ENCODE measurements at places on chromosomes 2 and 18.

- no peak for DNase-seq
Measured at GRCh38 chr18:75439348-75439747, 11.8 kb upstream of the SMIM21 start.

- no peak for DNase-seq
Measured at GRCh38 chr2:60662781-60663180, 93.3 kb upstream of the PAPOLG start.

DNA sequence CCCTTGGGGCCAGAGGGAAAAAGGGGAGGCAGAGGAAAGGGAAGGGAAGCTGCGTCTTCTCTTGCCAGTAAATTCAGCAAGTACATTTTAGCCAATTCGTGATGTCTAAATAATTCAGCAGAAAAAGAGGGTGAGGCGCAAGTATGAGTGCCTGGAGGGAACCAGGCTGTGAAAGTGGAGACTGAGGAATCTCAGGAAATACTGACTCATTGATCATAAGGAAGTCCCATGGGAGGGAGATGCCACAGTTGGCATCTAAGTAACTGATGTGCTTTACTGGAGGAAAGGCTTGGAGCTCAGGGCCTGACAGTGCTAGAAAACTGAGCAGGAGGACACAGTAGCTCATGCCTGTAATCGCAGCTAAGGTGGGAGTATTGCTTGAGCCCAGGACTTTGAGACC lies 31.1 kb downstream of the KIF5C start:
- no peak for DNase-seq

GRCh38 chr2:25479761-25480160 lies 138.0 kb upstream of the DNMT3A start:
- DNase-seq, result no peak

GRCh38 chr2:225013425-225014365 lies 28.6 kb downstream of the DOCK10 start:
- no peak for DNase-seq

DNA sequence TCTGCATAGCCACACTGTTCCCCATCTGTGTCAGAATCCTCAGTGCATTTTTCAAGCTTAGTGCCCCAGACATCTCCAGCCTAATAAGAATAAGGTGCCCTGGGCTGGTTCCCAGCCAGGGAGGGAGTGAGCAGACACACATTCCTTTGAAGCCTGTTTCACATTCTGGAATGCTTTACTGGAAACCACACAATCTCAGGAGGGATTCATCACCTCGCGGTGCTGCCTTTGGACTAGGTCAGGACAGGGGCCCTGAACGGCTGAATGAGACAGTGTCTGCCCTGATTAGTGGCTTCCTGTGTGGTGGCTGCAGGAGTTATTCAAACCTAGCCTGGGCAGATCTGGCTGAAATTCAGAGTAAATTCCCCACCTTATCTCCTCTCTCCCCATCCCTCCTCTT lies 108.0 kb upstream of the LDAH start:
- DNase-seq, result no peak

- DNase-seq, result no peak
Measured at GRCh38 chr2:191311627-191312026, 66.4 kb downstream of the MYO1B start.

- no peak for DNase-seq
Measured at GRCh38 chr2:191627518-191627917, 50.4 kb upstream of the NABP1 start.

All from CD4-positive, alpha-beta T cell treated with Interleukin-15 for 1 hour (primary cell).